ENCODE measurements at places on chromosomes 2 and 18.

- DNase-seq = no peak
These were observed 694 bp downstream of the THSD7B start for GRCh38 chr2:136766073-136766404.

GRCh38 chr2:27799646-27800010, 28.1 kb downstream of the MRPL33 start:
- DNase-seq = no peak

- no peak for DNase-seq
These were observed 16.0 kb upstream of the AP1S3 start for GRCh38 chr2:223853425-223853837.

DNA sequence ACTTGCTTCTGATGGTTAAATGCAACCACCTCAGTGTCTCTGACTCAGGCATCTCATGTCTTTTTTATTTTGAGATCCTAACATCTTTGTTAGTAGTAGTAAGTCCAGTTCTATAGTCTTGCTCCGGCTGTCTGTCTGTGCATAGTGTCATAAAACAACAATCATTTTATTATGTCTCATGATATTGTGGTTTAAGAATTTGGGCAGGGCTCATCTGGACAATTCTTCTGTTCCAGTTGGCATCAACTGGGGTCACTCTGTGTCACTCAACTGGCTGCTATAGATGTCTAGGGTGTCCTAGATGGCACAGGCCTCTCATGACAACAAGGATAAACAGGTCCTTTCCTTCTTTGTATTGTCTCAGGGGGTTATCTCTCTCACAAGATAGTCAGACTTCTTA, 299.6 kb upstream of the ZNF521 start:
- no peak for DNase-seq

DNA sequence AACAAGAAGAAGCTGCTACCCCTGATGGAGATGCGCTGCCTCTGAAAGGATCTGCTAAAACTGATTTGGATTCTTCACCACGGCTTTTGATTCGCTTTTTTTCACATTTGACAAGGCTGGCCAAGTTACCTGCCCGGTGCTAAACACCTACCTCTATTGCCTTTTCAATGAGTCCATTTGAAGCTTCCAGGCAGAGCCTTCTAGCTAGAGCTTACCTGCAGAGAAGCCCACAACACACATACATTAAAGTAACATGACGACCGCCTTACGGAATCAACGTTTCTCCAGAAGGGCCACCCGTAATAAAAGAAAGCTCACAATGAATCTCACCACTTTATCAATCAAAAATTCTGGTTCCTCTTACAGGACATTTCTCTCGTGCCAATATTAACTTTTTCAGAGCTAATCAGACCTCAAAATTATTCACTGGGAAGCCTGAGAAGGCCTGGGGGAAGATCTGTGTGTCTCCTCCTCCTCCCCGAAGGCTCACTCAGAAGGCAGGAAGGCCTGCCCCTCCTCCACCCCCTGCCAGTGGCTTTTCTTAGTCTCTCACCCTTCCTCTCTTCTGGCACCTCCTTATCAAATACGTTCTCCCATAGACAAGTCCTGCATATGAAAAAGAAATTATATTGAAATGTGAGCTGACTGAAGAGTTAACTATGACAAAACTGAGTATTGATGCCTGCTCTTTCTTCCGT, 171.0 kb downstream of the DNER start:
- no peak for DNase-seq

- DNase-seq = no peak
These were observed 1531.9 kb upstream of the ACVR2A start for GRCh38 chr2:146312899-146313298.

DNA sequence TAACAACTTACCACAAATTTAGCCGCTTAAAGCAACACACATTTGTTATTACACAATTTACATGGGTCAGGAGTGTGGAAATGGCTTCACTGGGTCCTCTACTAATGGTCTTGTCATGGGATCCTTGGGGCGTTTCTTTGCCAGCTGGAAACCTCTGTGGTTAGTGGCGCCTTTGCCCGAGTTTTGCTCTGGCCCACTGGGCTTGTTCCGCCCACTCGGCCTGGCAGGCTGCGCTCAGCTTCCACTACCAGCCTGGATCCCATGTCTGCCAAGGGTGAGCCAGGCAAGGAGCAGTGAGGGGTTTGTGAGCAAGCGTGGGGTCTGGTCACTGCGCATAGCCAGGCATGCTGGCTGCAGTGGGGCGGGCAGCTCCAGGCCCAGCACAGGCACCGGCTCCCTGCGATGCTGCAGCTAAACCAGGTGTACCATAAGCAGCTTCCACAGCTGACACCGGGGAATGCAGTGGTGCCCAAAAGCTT, 16.2 kb upstream of the MBD2 start:
- no peak for DNase-seq

DNA sequence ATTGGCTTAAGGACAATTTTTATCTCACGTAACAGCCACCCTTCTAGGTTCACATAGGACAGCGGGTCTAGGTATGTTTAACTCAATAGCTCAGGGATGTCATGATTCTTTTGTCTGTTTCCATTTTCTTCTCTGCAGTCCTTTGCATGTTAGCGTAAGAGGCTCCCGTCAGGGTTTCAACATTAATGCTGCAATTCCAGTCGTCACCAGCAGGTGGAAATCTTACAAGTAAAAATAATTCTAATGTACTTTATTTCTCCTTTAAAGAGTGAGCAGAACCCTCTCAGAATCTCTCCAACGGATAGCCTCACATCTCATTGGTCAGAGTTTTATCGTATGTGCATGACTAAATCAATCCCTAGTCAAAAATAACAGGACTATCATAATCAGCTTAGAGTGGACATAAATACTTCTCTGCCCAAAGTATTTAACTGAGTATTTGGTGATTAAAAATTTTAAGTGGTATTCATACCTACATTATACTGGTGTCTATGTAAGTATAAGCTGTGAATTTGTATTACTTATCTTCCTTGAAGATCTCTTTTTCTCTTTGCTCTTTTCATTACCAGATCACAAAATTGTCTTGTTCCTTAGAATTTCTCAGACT, 487.2 kb upstream of the GCFC2 start:
- peak; percentile 66 for DNase-seq

DNA sequence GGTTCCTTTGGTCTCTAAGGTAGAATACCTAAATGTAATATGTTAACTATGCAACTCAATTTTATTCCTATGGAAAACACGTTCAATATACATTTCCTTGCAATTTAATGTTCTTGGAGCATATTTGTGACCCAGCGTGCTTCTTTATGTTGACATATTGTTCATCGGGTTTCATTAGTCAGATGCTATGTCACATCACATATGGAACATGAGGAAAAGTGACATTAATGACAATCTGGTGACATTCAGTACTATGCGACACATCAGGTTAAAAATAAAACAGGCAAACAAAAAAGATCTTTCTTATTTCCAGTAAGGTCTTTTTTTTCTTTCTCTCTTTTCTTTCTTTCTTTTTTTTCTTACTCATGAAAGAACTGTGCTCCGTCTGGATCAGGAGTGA, 135.6 kb upstream of the SMIM21 start:
- no peak for DNase-seq

GRCh38 chr2:150528861-150529801, 41.7 kb upstream of the RND3 start:
- no peak for DNase-seq

GRCh38 chr18:475202-476031, 25.1 kb downstream of the COLEC12 start:
- no peak for DNase-seq

DNA sequence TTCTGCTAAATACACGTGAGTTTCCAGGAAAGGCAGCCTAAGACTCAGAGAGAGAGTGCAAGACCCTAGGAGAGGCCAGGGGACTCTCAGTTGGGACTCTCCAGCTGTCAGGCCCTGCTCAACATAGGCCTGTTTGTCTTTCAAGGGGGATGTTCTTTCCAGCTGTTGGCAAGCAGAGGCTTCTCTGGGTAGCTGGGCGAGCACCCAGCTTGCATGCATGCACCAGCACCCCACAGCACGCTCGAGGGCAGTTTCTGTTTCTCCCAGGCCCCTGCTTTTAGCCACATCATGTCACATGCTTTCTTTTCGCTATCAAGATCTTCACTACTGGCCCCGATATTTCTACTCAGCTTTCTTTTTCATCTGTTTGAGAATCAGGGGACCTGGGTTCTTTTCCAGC, 479.3 kb upstream of the HS6ST1 start:
- no peak for DNase-seq

GRCh38 chr2:174683392-174683759, 80.9 kb downstream of the CHRNA1 start:
- DNase-seq = peak; percentile 31

DNA sequence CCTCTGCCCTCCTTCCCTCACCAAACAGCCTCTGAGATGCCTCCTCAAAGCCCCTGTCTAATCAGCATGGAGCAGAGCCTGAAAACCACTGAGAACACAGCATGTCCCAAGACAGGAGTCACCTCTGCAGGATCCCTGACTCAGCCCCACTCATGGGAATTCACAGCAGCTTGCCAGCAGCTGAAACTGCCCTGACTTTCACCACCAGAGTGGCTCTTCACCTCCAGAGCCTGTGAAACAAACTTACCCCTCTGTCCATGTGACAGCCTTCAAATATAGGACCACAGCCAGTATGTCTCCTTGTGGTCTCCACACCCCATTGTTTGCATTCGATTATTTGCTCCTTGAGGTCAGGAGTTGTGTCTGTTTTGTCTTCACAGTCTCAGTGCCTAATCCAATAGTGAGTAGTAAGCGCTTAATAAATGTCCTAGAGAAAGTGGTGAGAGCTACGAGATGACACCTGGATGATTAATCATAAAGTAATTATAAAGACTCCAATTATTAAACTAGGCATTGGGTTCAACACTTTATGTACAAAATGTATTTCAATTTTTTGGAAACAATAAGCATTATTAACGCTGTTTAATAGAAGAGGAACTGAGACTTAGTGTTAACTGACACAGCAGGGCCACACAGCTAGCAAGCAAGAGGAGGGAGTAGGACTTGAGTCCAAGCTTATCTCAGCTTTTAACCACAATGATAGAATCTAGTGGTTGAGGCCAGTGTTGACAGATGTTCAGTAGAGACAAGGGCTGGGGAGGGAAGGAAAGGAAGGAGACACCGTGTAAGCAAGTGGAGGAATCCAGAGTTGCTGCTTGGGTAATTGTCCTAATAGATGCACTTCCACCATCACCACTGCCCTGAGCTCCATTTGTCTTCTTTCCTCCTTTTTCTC, 358.7 kb upstream of the TNP1 start:
- DNase-seq = no peak

DNA sequence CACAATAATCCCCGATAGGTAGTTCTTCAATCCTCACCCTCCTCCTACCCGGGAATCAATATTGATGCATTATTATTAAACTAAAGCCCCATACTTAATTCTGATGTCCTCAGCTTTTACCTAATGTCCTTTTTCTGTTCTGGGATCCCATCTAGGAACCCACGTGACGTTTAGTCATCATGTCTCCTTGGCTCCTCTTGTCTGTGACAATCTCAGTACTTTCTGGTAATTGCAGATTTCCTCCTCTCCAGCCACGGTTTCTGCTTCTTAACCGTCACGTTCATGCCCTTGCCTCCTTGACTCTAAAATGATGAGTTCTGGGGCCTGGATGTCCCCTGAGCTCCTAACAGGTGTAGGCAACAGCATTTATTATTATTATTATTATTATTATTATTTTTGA, 2.9 kb upstream of the DGKD start:
- DNase-seq = no peak

DNA sequence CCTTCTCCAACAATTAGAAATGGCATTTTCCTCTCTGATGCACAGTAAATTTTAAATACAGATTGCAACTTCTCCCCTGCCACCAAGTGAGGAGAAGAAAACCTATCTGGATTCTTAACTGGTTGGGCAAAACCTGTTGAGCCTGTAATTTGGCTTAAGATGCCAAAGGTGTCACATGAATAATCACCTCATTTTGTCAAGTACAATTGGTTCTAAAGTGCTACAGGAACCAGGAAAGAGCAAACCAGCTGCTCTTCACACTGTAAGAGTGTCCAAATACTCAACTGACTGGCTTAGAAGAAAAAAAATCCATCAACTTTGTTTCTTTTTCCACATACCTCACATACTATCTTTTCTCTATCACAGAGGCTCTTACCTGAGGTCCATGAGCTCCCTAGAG, 35.4 kb downstream of the NPC1 start:
- no peak for DNase-seq

GRCh38 chr2:23321751-23322150, 63.2 kb upstream of the KLHL29 start:
- DNase-seq = no peak

GRCh38 chr2:229425598-229425997, 154.5 kb upstream of the PID1 start:
- DNase-seq = no peak
